ENCODE measurements at places on chromosomes 7 and 10.

GRCh38 chr7:155986497-155987160 lies 174.4 kb upstream of the SHH start:
- no peak for DNase-seq

DNA sequence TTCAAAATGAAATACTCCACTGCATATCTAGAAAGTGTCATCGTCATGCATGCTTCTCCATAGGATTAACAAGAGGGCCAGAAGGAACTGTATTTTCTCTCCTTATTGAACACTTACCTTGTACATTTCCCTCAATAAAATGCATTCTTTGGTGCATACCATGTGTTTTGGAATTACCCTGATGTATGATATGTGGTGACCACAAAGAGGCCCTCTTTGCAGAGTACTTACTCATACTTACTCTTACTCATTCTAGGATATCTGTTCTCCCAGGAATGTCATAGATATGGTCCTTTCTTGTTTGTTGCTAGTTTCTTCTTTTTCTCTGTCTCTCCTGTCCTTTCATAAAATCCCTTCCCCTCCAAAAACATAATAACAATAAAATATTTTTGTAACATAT lies 1087.1 kb upstream of the POT1 start:
- DNase-seq, result no peak

GRCh38 chr10:76149182-76149581 lies 717.8 kb downstream of the LRMDA start:
- DNase-seq, result no peak

- DNase-seq, result no peak
These were observed 274.7 kb upstream of the FZD8 start for GRCh38 chr10:35916791-35917190.
